CD4-positive, alpha-beta T cell treated with Interleukin-4 for 1 hour (primary cell): ENCODE measurements at places on chromosomes 11 and 22.

DNA sequence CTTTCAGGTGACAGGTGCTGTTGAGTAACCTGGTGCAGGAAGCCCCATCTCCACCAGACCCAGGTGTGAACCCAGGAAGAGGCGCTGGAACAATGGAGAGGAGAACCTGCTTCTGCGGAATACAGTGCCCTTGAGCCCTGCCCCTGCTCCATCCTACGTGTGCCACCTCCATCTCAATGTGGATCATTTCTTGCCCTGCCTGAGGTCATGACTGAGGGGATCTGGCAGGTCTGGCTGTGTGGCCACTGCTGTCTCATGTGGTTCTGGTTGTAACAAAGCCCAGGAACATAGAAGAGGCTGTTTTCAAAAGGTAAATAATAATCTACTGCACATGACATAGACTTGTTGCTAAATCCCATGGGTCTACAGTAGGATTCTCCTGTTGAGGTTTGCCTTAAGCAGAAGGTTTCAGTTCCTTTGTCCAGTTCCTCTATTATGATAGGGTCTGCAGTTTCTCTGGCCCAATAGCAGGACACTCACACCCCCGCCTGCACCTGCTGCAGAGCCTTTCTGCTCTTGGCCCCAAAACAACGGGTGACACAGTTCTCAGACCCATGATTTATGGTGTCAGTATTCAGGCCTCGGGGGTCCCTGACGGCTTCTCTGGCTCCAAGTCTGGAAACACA lies 113.5 kb upstream of the IGLL5 start:
- DNase-seq = no peak

- peak; percentile 33 for DNase-seq
These were observed 79.7 kb downstream of the MAML2 start for GRCh38 chr11:96263238-96263763.

- no peak for DNase-seq
These were observed 5.4 kb downstream of the TMEM123 start for GRCh38 chr11:102447193-102447592.

DNA sequence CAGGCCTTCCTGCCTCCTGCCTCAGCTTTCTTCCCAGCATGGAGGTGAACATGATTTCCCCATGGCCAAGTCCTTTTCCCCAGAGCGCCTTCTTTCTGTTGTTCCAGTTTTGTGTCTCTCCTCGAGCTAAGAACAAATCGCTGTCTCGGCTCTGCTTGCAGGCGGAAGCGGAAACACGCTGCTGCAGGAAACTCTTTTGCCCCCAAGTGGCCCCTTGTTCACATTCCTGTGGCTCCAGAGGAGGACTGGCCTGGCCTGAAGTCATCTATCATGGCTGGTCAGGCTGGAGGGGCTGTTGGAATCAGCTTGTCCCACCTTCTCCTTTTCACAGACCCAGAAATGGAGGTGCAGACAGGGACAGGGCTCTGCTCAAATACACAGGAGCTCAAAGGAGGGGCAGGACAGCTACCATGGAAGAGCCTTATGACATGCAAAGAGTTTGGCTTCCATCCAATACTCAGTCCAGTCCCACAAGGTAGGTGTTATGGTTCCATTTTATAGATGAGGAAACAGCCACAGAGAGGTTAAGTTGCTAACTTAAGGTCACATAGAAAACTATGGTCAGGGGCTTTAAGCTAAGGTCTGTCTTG lies 182.2 kb upstream of the SYT13 start:
- DNase-seq = no peak

DNA sequence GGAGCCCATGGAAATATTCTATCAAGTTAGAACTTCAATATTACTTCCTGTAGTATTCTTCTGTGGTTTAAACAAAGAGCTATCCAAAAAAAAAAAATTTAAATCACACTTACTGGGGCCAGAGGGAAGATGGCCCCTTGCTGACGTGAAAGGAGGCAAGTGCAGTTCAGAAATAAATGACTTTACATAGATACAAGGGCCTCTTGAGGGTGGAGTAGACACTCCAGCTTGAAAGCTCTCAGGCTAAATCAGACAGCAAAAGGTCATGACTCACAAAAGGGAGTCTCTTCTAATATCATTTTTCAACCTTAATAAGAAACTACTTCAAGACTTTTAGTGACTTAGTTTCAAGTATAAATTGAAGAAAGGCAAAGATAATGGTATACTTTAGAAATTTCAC lies 1160.3 kb downstream of the FAM181B start:
- no peak for DNase-seq

- no peak for DNase-seq
These were observed 179.0 kb downstream of the SNX19 start for GRCh38 chr11:130737041-130737830.
